ENCODE measurements at places on chromosomes 7 and 10. TPM values are rescaled to one million over a fixed set of nuclear protein-coding genes. Genes with fewer than 3 reads are reported as not detected.

GPR26 gene
- not detected for total RNA-seq

LAMB4 gene
- total RNA-seq, result not detected

PSTK gene
- 8.3 TPM for total RNA-seq

CFAP58 gene
- total RNA-seq, result 1.1 TPM

EPDR1 gene
- not detected for total RNA-seq

All from MCF 10A (cell line).